ENCODE measurements at places on chromosomes 1 and 21.

- no peak for DNase-seq
Measured at GRCh38 chr1:193103759-193104501, 1.3 kb downstream of the GLRX2 start.

DNA sequence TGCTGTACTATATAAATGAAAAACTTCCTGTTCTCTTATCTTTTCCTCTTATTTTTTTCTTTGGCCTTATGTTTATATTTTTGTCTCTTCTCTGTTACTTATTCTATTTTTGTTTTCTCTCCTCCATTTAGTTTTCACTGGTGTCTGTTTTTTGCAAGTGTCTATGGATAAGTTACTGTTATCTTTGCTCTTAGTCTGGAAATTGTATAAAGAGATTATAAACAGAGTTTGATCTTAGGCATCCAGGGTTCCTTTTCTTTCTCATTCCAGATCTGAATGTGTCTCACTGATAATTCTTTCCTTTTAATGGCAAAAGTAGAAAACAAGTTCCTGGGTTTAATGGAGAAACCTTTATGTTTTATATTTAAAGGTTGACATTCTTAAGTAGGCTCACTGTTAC lies 34.5 kb downstream of the MAN1A2 start:
- DNase-seq: no peak

- DNase-seq: no peak
Measured at GRCh38 chr1:35539824-35540261, 17.4 kb downstream of the KIAA0319L start.

GRCh38 chr1:224266915-224267856 lies 62.8 kb downstream of the NVL start:
- no peak for DNase-seq

GRCh38 chr1:159778266-159778665 lies 2.5 kb upstream of the DUSP23 start:
- DNase-seq: no peak

DNA sequence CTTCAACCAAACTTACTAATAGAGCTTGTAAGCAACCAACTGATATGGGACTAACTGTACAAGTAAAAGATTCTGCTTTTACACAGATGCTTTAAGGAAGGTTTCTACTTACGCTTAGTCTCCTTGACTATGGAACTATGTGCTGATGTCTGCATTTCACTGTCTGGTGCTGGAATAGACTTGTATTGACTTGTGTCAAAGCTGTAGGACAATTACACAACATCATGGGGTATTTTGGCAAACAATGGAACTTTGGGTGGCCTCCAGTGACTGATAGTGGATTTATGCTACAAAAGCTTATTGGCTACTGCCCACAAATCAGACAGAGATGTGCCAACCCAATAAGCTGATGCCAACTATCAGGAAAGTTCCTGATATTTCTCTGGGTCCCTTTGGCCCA lies 10.6 kb downstream of the CBR1 start:
- DNase-seq: no peak

GRCh38 chr1:246565751-246566127 lies 322 bp downstream of the TFB2M start:
- no peak for DNase-seq

- no peak for DNase-seq
Measured at GRCh38 chr1:45299981-45300668, 26.6 kb upstream of the HPDL start.

DNA sequence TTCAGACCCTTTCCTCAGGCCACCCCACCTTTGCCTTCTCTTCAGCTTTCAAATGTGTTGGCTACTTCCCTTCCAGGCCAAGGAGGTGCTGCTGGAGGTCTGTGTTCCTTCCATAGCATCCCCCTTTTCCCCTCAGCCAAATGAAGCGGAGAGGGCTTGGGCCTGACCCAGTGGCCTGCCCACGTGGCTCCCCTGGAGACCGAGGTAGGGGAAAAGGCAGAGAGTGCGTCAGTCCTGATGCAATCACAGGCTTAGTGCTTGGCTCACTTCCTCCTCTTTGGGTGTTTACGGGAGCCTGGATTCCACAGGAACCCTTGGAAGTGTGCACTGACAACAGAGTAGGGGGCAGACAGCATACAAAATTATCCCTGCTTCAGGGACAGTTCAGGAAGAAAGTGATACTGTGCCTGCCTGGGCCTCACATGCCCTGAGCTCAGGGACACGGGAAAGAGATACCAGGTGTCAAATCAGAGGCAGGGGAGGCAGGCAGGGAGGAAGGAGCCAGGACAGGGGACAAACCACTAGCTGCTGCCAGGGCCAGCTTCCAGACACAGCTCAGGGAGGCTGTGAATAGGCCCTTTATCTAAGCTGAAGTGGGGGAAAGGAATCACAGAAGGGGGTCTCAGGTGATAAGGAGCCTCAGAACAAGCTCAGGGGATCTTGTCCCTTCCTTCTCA lies 16.6 kb upstream of the PTP4A2 start:
- no peak for DNase-seq

DNA sequence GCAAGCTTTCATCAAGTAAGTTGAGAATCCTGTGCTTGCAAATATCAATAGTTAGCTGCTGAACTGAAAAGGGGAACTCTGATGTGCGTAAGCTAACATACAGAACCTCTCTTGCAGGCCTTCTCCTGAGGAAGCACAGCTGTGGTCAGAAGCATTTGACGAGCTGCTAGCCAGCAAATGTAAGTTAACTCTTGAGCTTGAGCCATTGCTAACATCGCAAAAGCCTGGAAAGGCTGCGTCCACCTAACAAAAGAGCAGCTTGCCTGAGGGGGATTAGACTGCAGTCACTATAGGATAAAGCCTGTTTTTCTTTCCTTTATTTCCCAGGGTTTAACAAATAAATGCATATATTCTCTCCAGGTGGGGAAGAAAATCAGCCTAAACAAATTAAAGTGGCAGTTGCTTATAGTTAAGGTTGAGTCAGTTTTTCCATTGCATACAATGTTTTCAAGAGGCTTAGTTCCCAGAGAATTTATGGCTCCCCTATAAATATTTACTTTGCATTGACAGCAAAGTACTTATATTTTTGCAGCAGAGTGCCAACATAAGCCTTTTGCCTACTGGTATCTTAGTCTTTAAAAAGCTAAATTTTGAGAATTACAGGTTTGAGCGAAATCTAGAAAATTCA lies 1.5 kb downstream of the RGS2 start:
- DNase-seq: no peak

GRCh38 chr1:246794828-246795671 lies 70.8 kb downstream of the SCCPDH start:
- no peak for DNase-seq

DNA sequence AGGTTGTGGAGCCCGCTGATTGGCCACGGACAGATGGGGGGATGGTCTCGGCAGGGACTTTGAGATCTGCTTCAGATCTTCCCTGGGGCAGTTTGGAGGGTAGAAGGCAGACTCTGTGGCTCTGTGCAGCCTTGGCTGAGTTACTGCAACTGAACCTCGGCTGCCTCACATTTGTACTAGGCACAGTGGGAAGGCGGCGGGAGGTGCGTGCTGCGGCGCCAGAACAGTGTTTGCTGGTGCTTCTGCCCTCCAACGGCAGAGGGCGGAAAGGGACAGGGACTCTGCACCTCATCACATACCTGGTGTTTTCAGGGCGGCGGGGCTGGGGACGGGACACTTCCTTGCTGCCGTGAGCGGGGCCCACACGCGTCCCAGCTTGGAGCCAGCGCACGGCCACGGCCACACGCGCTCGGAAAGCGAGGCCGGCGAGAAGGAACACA lies 26.2 kb downstream of the SLC66A1 start:
- DNase-seq: no peak
